ENCODE measurements at places on chromosomes 3 and 15.

GRCh38 chr3:102024270-102024904 lies 175.1 kb downstream of the NFKBIZ start:
- DNase-seq = no peak

- DNase-seq = no peak
Observed at GRCh38 chr3:78041486-78041885, 1001.6 kb downstream of the ROBO2 start.

DNA sequence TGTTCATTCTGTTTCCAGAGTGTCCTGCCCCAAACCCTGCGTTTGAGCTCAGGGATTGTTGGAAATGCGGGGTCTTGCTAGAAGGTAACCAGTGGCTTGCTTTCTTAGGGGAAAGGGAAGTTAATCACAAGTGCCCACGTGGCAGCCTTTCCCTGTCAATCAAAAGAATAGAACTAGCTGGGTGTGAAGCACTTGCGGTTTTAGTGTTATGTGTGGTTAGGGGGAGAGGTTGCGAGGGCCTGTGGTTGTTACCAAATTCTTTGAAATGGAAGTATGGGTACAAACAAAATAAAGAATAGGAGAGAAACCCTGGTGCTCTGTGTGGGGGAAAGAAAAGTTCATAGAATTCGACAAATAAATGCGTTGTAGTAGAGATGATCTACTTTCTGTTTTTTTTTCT lies 67.6 kb downstream of the FNDC3B start:
- no peak for DNase-seq

GRCh38 chr15:41010345-41010744 lies 57.1 kb downstream of the CHAC1 start:
- DNase-seq = no peak

- DNase-seq = no peak
Observed at GRCh38 chr3:165644331-165644730, 192.9 kb downstream of the BCHE start.

DNA sequence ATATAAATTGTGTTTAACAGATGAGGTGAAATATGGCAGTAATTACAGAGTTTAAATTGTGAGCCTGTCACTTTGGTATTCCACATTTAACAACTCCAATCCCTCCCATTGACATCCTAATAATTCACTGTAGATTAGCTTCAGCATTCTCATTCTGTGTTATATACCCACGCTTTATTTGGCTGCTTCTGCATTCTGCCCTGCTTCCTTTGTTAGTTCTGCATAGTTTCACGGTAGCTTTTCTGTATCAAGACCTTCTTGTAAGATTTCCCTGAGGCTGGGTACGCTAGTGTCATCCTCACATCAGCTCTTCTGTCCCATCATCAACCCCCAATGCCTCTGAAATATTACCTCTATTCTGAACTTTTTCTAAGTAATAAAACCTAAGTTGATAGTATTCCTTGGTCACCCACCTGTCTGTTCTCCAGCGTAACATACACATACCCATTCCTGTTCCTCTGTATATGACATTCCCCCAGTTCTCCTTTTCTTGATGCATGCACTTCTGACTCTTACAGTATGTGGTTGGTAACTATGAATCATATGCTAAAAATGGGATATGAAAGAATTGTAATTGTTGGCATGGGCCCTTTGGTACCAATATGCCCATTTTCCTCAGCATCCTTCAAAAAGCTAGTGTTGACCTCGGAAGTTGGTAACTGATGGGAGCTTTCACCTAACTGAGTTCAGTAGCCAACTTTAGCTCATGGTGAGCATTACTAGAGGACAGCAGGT lies 171.2 kb downstream of the KLHL25 start:
- DNase-seq = no peak

- no peak for DNase-seq
Observed at GRCh38 chr15:47304656-47305055, 412.6 kb upstream of the SEMA6D start.

- DNase-seq = no peak
Observed at GRCh38 chr3:77935418-77935817, 895.5 kb downstream of the ROBO2 start.
